ENCODE measurements at places on chromosomes 6 and 20. TPM values are rescaled to one million over a fixed set of nuclear protein-coding genes. Genes with fewer than 3 reads are reported as not detected.
A peak's percentile ranks its signal among the peaks of the same experiment; 100 is the strongest.

DNAAF9 gene
- 22.0 TPM for total RNA-seq

RBM12 gene
- 59.0 TPM for total RNA-seq

ALDH5A1 gene
- 3.8 TPM for total RNA-seq

HRH3 gene
- total RNA-seq = not detected

RNF144B gene
- total RNA-seq = 191 TPM

SERPINB1 gene
- 43.6 TPM for total RNA-seq

CFAP206 gene
- total RNA-seq = 0.17 TPM

STXBP5 gene
- 23.3 TPM for total RNA-seq

ZNF337 gene
- total RNA-seq = 22.6 TPM

DNA sequence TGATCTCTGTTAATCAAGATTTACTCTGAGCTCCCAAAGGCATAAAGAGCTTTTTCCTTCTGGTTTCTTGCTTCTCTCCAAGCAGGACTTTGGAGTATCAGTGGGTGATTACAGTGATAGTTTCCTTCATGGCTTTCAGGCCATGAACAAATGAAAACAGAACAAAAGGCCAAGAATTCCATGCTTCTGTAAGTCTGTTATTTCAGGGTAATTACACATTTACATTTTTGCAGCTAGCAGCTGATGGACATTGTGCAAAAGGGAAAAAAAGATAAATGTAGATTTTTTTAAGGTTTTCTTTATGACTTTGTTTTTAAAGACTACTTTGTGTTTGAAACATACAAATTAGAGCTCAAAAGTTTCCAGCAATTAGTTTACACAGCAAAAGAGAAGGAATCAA, 441.6 kb downstream of the PLCB1 start:
- DNase-seq = peak; percentile 54

DNA sequence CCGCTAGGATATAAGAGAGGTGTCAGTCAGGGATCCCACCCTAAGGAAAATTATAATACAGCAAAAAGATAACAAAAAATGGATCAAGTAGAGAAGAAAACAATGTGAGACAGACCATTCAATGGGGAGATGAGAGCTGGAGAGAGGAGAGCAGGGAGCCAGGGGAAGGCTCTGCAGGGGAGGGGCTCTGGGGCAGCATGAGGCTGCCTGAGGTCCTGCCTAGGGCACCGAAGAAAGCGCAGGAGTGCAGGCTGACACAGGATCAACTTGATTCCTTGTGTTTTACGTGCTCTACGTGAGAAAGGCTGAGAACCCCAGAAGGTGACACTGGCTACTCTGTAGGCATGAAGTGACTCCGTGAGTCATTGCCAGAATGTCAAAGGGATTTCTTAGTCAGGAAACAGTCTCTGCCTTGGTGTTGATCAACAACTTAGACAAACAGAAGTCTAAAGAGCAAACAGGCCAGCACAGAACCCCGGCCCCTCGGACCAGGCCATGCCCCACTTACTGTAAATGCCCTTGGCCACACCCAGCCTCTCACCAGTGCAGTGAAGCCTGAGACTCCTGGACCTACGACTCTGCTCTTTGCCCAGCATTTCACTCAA, 290.1 kb upstream of the PRDM1 start:
- DNase-seq = peak; percentile 67

- DNase-seq = no peak
These were observed 15.6 kb downstream of the BCLAF1 start for GRCh38 chr6:136274062-136274461.

DNA sequence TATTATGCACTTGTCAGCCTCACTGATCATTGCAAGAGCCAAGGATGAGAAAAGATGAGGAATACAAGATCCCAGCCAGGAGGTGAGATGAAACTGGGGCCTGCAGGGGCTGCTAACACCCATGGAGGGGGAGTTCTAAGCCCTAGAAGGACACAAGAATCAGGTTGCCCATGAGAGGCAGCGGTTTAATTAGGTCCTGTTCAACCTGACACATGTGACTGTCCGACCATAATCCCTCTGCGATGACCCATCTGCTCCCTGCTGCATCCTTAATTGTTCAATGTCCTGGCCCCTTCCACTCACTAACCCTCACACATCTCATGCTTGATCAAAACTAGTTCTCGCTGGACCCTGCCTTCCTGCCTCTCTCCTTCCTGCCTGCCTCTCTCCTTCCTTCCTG, 52.2 kb upstream of the NNAT start:
- DNase-seq = no peak

DNA sequence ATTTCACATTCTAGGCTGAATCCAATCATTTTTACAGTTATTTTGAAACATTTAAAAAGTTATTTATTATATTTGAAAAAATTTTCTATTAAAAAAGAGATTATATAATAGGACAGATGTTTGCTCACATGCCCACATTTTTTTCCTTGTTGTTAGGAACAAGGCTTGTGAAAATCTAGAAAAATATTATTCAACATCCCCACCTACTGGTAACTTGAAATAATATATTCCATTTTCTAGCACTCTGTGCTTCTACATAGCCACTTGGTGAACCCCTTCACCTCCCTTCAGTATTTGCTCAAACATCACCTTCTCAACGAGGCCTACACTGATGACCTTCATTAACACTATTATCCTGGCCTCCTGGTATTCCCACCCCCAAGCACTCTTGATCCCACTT, 18.3 kb upstream of the GPRC6A start:
- DNase-seq = peak; percentile 65

GRCh38 chr6:35185302-35185681, 28.5 kb upstream of the SCUBE3 start:
- peak; percentile 78 for DNase-seq

- no peak for DNase-seq
These were observed 526.8 kb downstream of the CD109 start for GRCh38 chr6:74222768-74223333.

DNA sequence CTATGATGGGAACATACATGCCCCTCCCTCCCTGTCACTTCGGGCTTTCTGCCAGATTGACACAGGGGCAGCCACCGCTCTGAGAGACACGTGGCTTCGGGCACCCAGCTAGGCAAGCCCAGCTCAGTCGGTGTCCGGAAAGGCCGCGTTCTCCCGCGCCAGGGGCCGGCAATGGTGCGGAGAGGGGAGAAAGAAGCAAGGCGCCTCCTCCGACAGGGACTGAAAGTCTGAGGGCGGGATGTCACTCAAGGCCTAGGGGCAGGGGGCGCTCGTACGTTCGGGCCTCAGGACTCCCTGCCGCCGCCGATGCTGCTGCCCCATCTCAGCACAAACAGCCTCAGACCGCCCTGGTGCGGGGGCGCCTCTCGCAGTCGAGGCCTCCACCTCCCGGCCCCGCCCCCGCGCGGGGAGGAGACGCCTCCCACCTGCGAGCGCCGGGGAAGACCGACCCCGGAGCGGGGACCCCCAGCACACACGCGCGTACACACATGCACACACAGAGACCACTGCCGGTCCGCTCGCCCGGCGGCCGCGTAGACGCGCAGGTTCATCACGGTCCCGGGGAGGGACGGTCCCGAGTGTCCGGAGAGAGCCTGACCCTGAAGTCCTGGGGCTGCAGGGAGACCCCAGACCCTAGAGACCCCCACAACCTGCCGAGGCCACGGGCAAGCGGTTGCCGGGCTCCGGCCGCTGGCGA, 1.9 kb downstream of the GRM4 start:
- no peak for DNase-seq

DNA sequence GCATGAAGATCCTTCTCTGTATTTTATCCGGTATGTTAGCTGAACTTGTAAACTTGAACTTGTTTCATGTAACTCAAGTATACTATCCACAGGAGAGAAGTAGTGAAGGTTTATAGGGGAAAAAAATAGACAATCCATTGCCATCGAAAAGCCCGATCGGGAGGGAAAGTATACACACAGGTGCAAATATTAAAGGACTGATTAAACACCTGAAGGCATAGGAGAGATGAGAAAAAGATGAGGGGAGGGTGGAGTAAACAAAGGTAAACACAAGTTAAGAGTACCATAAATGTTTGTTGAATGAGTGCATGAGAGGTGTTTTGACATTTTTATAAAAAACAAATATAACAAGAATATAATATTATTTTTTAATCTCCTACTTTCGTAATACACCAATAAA, 64.3 kb upstream of the CITED2 start:
- DNase-seq = no peak
